Activated CD8-positive, alpha-beta memory T cell treated with anti-CD3 and anti-CD28 coated beads for 1 hour (primary cell): ENCODE measurements at places on chromosomes 6 and 20.
A peak's percentile ranks its signal among the peaks of the same experiment; 100 is the strongest.

- DNase-seq, result no peak
Observed at GRCh38 chr20:40390654-40391053, 298.4 kb downstream of the MAFB start.

DNA sequence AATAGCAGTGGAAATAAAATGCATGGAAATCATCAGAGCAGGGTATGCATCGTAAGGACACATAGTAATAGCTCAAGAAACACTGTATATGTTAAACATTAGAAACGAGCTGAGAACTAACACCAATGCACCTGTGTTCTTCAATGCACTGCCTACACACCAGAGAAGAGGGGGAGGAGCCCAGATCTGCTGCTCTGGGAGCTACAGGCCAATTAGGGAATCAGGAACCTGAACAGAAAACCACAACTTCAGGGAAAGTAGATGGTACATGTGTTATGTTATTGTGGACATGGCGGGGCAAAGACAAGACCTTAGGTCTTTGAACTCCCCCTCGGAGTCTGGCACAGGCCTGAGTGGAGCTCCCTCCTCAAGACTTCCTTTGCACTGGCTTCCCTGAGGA, 39.7 kb downstream of the RIPOR3 start:
- no peak for DNase-seq

DNA sequence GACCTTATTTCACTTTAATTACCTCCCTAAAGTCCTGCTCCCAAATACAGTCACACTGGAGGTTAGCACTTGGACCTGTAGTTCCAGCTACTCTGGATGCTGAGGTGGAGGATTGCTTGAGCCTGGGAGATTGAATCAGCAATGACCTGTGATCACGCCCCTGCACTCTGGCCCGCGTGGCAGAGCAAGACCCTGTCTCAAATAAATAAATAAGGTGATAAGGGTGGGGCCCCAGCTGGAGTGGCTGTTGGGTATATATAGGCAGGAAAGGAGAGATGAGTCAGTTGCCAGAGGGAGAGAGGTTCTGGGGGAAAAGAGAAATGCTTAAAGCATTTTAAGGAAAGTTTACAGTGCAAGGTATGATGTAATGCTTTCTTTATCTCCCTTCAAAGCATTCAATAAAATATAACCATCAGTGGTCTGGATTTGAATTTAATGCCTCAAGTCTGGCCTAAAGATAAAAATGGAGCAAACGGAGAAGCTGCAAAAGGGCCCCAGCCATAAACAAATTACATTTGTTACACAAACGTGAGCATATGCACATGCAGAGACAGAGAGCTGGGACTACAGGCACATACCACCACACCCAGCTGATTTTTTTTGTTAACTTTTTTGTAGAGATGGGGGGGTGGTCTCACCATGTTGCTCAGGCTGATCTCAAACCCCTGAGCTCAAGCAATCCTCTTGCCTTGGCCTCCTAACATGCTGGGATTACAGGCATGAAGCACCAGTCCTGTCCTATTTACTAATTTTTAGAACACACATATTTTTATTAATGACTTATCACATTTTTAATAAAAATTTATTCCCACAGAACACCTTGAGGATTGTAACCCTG, 6.1 kb upstream of the PM20D2 start:
- no peak for DNase-seq

- DNase-seq, result no peak
Observed at GRCh38 chr20:31675828-31676608, 38.3 kb downstream of the COX4I2 start.

DNA sequence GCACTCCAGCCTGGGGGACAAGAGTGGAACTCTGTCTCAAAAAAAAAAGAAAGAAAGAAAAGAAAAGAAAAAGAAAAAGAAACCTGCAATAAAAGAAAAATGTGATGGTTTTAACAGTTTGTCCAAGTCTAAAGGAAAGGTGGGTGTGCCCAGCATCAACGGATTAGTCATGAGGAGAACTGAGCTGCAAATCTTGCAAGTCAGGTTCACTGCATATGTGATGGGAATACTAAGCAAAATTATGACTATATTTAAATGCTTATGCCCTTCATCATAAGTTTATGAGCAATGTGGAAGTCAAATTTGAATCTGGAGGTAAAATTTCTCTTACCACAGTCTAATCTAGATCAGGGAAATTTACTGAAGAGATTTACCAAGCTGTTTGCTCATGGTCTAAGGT, 13.1 kb upstream of the CDK19 start:
- no peak for DNase-seq

- no peak for DNase-seq
Observed at GRCh38 chr6:31558631-31559500, 11.5 kb downstream of the NFKBIL1 start.

DNA sequence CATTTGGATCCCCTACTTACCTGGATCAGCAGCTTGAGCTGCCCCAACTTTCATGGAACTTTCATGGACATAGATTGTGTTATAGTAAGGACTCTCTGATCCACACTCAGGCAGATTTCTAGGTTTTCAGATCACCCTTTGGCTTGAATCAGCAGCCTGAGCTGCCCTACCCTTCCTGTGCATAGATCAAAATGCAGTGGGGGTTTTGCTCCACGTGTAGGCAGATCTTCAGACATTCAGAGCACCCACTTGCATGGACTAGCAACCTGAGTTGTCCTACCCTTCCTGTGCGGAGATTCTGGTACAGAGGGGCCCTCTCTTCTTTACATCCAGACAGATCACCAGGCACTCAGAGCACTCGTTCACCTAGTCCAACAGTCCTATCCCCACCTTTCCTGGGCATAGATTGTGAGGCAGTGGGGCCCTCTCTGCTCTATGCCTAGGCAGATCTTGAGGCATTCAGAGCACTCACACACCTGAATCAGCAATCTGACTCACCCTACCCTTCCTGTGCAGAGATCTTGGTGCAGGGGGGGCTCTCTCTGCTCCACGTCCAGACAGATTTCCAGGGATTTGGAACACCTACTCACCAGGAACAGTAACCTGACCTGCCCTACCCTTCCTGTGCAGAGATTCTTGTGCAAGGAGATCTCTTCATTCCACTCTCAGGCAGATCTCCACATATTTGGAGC, 705.2 kb upstream of the NRSN1 start:
- no peak for DNase-seq

GRCh38 chr6:151447237-151447636, 4.7 kb downstream of the RMND1 start:
- no peak for DNase-seq

DNA sequence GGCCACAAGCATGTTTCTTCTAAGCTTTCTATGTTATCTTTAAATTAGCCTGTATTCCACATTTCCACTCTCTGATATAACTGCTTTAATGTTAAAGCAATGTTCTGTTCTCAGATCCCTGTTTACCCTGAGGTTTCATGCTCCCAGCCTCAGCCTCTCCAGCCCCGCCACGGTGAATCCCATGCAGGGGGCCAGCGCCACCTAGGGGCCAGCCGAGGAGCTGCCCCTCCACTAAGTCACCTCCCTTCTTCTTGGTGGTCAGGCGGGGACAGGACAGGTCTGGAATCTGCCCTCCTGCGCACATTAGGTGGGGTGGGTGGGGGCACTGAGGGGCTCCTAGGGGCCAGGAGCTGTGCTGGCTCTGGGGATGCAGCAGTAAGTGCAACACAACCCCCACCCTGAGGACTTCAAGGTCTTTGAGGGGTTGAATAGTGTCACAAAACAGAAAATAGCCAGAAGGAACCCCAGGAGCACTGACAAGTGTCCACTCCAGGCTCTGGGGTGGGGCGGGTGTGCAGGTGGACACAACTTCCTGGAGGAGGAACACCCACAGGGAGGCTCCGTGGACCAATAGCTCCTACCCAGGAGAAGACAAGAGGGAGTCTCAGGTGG, 61.6 kb downstream of the RAB44 start:
- peak; percentile 71 for DNase-seq

DNA sequence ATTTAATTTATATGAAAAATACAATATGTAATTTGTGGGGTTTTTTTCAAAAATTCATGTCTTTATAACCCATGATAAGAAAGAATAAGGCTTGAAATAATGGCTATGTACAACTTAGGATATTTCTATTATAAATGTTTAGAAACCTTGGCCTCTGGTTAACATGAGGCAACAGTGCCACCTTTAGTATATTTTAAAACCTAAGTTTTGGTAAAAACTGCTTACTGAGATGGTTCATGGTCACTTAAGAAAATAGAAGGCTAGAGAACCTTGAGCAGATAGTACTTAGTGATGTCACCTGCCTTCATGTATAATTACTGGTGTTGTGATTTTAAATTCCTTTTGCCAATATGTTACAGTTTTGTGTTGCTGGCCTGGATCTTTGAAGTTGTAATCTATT, 176.4 kb downstream of the ADGB start:
- DNase-seq, result no peak

- DNase-seq, result no peak
Observed at GRCh38 chr6:136822046-136822375, 381 bp upstream of the PEX7 start.

DNA sequence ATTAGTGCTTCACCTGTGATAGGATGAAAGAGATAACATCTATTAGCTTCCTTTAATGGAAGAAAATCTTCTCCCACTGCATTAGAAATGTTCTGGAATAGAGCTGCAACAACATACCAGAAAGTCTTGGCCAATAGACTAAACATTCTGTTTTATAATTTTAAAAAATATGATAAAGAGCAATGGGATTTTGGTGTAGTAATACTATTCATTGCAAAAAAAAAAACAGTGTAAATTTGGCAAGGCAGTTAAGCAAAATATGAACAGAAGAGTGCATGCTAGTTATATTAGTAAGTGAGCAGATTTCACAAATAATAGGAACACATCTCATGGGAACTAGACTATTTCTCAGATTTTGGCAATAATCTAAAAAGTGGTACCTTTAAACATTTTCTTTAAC, 43.3 kb downstream of the SOX4 start:
- no peak for DNase-seq

- DNase-seq, result no peak
Observed at GRCh38 chr6:159978291-159979135, 9.6 kb downstream of the IGF2R start.

DNA sequence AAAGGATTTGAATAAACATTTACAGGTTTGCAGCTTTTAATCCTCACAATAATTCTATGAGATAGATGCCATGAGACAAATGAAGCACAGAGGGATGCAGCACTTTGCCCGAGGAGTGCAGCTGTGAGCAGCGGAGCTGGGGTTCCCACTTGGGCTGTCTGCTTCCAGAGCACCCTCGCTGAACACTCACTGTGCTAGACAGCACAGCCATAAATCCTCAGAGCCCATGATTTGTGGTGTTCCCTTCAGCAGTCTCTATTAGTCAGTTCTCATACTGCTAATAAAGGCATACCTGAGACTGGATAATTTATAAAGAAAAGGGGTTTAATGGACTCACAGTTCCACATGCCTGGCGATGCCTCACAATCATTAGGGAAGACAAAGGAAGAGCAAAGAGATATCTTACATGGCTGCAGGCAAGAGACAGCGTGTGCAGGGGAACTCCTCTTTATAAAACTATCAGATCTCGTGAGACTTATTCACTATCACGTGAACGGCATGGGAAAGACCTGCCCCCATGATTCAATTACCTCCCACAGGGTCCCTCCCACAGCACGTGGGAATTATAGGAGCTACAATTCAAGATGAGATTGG, 25.3 kb upstream of the CTAGE9 start:
- no peak for DNase-seq

- DNase-seq, result no peak
Observed at GRCh38 chr6:15326067-15326614, 80.3 kb downstream of the JARID2 start.

DNA sequence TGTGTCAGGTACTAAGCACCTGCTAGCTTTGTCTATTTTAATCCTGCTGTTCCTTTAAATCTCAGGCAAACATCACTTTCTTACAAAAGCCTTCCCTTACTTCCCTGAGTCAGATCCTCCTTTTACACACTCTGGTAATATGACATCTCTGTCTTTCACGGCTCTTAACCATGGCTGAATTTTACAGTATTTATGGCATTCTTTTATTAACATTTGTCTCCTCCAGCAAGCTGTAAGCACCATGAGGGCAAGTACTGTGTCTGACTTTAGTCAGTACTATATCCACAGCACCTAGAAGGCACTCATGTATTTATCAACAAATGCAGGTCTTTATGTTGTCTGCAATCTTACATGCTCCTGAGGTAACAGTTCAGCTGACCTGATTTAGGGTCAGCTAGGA, 33.7 kb upstream of the HBS1L start:
- DNase-seq, result no peak

DNA sequence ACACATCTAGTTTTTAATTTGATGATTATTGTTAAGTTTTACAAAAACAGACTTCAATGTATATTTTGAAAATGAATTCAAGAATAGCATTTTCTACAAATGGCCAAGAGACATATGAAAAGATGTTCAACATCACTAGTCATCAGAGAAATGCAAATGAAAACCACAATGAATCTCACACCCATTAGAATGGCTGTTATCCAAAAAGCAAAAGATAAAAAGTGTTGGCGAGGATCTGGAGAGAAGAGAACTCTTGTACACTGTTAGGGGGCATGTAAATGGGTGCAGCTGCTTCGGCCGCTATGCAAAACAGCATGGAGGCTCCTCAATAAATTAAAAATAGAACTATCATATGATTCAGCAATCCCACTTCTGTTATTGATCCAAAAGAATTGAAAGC, 185.8 kb upstream of the CCN2 start:
- no peak for DNase-seq

DNA sequence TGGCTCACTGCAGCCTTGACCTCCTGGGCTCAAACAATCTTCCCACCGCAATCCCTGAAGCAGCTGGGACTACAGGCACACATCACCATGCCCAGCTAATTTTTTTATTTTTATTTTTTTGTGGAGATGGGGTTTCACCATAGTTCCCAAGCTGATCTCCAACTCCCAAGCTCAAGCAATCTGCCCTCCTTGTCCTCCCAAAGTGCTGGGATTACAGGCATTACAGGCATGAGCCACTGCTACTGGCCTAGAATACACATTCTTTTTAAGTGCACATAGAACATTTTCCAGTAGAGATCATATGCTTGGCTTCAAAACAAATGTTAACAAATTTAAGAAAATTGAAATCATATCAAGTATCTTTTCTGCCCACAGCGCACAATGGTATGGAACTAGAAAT, 176.8 kb upstream of the MARCKS start:
- no peak for DNase-seq

DNA sequence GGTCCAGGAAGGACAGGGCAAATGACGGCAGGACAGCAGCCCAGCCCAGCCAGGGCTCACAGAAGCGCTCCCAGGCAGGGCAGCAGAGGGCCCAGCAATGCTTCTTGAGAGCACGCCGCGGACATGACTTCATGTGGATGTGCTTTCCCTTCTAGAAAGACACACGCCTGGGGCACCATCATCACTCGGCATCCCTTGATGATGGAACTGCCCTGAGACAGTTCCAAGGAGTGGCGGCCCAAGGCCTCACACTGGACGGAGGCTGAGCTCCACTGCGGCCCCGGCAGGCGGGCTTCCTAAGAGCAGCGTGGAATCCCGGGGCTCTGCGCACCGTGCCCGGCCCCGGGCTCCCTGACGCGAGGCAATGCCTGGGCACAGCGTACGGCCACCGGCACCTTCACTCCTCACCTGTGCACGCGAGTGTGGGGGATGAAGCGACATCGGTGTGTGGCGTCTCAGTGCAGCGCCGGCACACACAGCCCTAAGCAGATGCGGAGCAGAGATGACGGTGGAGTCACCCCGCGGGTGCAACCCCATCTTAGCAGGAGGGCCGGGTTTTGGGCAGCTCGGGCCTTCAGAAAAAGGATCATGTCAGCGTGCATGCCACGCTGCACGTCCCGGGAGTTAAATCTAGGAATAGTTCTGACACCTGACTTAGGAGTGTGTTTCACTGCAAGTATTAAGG, 86.6 kb downstream of the THBS2 start:
- DNase-seq, result no peak

- no peak for DNase-seq
Observed at GRCh38 chr6:70520575-70520974, 46.2 kb upstream of the SDHAF4 start.

GRCh38 chr6:35139924-35140638, 1.1 kb downstream of the TCP11 start:
- peak; percentile 25 for DNase-seq
